ENCODE measurements at places on chromosomes 1 and 21.

GRCh38 chr1:101965341-101965740 is 31.4 kb downstream of the OLFM3 start:
- no peak for DNase-seq

GRCh38 chr21:29295066-29295650 is 3.6 kb upstream of the BACH1 start:
- no peak for DNase-seq

- no peak for DNase-seq
Observed at GRCh38 chr1:79693441-79694114, 687.0 kb upstream of the ADGRL4 start.

DNA sequence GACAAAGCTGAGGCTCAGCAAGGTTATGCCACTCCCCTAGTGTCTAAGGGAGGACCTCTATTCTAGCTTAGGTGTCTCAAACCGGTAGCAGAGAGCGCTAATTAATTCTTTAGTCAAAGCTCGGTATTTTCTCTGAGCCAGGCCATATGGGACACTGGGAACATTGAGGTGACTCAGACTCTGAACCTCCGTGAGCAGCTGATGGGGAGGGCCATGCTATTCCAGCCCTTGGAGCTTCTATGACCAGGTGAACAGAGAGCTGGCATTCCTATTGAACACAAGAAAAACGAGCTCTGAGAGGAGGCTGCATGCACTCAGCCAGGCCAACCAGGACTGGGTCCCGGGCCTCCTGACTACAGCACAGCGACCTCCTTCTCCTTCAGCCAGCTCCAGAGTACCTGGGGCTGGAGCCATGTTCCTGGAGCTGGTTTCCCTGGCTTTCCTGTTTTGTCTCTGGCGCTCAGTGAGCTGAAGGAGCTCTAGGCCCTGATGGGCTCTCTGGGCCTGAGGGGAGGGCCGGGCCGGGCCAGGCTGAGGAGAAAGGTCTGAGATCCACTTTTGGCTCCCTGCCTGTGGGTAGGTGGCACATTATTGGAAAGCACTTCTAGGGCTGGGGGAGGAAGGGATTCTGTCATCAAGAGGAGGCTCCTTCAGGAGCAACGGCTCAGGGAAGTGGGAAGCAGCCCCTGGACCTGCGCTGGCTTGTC is 37.0 kb downstream of the SLC9A1 start:
- DNase-seq = no peak

DNA sequence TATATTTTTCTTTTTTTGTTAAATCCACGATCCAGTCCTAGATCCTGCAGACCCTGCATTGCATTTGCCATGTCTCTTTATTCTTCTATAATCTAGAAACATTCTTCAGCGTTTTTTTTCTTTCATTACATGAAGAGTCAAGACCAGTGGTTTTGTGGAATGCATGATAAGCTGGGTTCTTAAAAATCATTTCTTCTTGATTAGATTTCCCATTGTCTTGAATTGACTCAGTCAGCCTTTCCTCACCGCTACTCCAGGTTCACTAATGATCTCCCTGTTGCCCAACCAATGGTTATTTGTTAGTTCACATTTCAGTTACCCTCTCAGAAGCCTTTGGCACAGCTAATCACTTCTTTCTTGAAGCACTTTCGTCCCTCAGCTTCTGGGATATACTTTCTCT is 25.2 kb downstream of the CHD1L start:
- DNase-seq = no peak

GRCh38 chr1:2879026-2879425 is 77.5 kb upstream of the TTC34 start:
- no peak for DNase-seq

- no peak for DNase-seq
Observed at GRCh38 chr1:32380057-32380456, 14.2 kb downstream of the BSDC1 start.

DNA sequence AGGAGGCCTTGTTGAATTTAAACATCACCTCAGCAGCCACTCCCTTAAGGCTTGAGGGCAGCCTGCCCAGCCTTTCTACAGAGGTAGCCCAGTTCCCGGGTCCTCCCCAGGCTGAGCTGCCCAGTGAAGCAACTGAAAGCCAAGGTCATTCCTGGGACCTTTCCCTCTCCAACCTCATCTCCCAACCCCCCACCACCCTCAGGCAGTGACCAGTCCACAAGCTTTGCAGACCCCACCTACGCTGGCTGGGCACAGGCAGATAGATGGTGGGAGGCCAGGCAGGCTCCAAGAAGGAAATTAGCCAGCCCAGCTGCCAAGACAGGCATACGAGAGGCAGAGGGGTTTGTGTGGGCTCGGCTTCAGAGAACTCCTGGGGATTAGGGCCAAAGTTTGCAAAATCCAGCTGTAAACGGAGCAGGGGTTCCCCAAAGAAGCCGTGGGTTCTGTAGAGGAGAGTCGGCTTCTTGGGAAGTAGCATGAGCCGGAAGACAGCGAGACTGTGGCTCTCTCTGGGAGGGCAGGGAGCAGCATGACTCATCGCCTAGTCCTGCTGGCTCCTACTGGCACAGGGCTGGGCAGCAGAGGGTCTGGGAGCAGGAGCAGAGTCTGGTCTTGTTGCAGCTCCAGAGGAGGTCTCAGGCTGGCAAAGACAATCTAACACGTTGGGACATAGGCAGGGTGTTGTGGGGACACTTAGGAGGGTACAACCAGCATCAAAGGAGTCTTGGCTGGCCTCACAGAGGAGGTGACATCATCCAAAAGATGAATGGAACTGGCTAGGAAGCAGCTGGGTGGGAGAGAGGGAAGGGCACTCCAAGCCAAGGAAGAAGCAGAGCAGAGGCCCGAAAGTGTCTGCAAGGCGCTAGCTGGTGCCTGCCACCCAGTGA is 2.8 kb upstream of the ZC3H12A start:
- no peak for DNase-seq

All from left kidney (tissue), 8 donors.